Activated naive CD8-positive, alpha-beta T cell treated with anti-CD3 and anti-CD28 coated beads, Interleukin-2, amount 50 U/mL, for 24 hours (primary cell): ENCODE measurements at places on chromosomes 12 and 14.

DNA sequence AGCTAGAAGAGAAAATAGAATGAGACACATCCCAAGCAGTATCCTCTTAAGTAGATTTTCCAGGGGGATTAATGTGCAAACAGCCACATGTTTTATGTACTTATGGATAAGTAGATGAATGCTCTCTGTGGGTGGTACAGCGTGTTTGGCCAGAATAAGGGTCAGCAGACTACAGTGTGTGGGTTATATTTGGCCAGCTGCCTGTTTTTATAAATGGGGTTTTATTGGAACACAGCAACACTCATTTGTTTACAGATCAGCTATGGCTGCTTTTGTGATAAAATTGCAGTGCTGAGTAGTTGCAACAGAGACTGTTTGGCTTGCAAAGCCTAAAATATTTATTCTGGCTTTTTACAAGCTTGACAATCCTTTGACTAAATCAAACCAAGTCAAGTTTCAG lies 780.2 kb upstream of the SEL1L start:
- DNase-seq, result no peak

DNA sequence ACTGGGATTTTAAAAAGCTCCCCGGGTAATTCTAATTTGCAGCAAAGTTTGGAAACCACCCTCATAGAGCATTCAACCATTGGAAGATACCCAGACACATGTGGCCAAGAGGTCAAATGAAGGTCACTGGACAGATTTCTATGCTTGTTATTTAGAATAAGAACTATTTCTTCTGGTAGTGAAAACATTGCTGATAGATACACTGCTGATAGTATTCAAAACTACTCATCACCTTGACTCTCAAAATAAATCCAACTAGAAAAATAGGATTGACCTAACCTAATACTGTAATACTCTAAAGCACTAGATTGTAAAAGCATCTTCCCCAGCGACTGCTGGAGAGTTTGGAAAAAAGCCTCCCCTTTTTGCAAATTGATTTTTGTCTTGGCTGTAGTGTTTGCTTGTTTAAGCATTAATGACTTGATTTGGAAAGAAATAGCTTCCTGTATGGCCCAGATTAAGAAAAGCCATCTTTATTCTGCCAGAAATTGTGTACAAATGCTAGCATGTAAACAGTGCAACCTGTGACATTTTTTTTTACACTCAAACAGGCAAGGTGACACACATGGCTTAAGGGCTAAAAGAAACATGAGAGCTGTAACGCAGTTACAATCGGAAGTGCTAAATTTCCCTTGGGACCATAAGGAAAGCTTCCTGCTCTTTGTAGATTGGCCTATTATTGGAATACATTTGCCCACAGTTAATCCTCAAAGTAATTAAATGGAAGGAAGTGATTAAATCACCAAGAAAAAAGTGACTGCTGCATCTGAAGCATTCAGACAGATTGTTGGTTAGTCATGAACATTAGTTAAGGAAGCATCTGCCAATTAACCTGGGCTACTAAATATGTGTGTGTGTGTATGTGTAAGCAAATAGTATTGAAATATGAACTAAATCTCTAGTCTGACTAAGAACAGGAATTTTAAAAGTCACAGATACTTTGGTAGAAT lies 356.5 kb upstream of the ATP2B1 start:
- DNase-seq, result no peak

DNA sequence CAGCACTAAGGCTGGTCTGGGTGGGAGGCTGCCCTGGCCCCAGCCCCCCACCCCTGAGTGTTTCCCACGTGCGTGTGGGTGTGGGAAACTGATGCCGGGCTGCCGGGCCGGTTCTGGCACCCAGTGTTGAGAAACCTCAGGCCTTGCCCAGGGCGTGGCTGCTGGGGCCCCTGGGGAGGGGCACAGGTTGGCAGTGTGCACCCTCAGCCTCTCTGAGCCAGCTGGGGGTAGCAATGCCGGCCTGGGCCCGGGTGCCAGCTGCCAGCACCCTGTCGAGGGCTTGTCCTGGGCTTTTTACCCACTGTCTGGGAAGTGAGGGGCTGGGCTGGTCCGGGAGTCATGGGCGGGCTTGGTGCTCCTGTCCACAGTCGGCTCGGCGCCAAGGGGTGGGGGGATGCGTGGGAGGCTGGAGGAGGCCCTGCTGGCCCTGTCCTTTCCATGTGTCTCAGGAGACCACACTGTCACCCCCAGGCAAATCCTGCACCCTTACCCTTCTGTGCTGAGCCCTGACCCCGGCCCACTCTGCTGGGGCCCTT lies 15.7 kb downstream of the ASPG start:
- no peak for DNase-seq

GRCh38 chr14:100375266-100375962 lies 52.3 kb downstream of the SLC25A47 start:
- peak; percentile 86 for DNase-seq

DNA sequence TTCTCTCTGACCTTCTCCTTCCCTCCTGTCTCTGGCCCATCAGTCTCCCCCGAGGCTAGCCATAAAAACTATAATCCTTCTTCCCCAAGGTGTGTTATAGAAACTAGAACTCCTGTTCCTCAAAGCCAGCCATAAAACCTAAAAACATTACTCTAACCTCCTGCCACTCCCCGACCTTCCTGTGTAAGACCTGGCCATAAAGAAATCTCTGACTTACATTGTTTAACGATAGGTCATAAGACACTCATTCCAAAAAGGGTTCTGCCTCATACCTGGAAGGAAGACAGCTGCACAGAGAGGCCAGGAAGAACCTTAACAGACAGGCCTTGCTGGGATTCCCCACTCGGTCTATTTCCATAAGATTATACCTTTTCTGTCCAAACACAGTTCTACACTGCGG lies 70.9 kb upstream of the EEA1 start:
- no peak for DNase-seq

- DNase-seq, result peak; percentile 57
These were observed 1.0 kb downstream of the HIP1R start for GRCh38 chr12:122836027-122836921.

DNA sequence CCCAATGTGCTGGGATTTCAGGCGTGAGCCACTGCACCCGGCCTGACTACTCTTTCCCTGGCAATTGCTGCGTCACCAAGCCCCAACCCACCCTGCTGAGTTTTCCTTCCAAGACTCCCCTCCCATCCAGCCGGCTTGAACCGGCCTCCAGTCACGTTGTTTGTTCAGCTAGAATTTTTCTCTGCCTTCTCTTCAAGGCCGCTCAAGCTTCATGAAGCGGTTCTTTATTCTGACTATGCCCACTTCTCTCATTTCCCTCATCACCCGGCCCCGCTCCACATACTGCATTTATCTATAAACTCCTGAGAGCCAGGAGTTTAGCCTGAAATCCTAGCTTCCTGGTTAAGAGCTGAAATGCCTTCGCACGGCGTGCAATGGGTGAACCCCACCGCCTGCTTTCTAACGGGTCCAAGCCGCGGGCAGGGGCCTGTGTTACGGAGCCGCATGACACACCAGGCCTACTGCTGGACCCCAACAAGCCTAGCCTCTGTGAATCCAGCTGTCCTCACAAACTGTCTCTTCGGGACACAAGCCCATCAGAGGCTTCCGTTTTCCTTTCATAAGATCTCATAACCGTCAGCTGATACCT lies 999 bp upstream of the DCAF4 start:
- no peak for DNase-seq

GRCh38 chr12:130816097-130816496 lies 23.0 kb downstream of the STX2 start:
- no peak for DNase-seq

GRCh38 chr12:69241438-69242092 lies 2.2 kb downstream of the CPSF6 start:
- DNase-seq, result no peak

- no peak for DNase-seq
These were observed 55.9 kb downstream of the SOX5 start for GRCh38 chr12:23893611-23894010.

GRCh38 chr14:74476607-74477006 lies 16.5 kb downstream of the NPC2 start:
- no peak for DNase-seq

GRCh38 chr14:77314539-77315457 lies 5.9 kb downstream of the POMT2 start:
- no peak for DNase-seq

DNA sequence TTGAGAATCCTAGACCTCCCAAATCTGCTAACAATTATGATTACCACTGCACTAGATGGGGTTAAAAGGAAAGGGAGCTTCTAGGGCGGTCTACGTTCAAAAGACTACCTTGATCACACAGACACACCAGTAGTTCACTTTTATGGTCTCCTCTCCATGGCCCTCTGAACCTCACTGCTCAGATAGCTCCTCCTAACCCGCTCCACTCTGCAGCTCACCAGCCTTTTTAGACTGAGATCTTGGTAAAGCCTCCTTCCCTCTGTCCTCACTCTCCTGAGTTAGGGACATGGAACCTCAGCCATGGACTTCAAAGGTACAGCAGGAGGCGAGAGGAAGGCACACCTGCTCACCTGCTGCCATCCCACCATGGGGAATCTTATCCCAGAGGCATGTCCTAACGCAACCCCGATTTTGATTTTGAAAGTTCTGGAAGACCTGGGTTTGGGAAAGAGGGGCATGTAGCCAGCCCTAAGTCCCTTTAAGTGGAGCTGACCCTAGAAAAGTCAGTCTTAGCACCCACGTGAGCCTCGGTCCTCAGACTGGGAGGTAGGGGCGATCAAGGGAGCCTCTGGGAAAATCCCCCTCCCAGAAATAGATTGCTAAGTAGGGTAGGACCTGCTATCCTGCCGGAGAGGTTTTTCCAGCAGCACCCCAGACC lies 1.3 kb downstream of the ZNF219 start:
- DNase-seq, result no peak

DNA sequence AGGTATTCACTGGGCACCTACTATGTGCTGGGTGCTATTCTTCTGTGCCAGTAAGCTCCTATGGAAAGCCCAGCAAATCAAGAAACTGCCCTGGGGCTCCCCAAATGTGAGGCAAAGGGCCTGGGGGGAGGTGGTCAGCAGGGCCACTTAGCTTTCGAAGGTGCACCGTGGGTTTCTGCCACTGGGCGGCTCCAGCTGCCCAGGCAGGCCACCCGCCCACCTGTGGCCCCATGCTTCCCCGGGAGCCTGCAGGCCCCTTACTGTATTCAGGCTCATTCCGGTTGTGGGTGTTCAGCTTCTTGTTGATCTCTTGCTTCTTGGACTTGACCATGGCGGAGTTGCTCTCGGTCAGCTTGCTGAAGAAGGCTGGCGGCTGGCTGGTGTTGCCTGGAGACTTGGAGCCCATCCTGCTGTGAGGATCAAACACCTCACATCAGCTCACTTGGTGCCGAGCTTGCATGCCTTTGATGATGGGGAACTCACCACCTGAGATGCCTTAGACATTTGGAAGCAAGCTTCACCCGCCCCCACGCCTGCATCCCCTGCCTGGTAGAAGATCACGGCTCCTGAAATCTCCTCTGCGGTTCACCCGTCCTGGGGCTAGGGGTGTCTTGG lies 37.3 kb downstream of the RFLNA start:
- DNase-seq, result no peak

DNA sequence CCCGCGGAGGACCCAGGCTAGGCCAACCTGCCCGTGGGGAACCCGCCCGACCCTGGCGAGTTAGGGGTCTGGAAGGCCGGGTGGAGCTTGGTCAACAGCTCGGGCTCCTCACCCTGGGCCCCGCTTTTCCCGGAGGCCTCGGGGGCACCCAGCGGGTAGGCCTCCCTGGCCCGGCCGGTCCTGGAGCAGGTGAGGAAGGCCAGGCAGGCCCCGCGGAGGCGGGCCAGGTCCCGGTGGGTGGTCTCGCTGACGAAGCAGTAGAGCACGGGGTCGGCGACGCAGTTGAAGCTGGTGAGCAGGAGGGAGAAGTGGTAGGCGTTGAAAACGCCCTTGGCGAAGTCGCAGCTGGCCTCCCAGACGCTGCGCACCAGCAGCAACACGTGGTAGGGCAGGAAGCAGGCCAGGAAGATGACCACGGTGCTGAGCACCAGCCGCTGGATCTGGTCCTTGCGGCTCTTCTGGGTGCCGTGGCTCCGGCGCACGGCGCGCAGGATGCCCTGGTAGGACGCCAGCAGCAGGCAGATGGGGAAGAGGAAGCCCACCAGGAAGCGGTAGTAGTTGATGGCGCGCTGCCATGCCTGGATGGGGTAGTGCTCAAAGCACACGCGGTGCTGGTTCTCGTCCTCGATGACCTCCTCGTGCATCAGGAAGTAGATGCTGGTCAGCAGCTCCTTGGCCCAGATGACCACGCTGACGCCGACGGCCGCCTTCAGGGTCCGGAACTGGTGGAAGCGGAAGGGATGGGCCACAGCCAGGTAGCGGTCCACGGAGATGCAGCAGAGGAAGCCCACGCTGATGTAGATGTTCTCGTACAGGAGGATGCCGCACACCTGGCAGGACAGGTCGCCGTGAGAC lies 10.3 kb downstream of the GPR68 start:
- no peak for DNase-seq

DNA sequence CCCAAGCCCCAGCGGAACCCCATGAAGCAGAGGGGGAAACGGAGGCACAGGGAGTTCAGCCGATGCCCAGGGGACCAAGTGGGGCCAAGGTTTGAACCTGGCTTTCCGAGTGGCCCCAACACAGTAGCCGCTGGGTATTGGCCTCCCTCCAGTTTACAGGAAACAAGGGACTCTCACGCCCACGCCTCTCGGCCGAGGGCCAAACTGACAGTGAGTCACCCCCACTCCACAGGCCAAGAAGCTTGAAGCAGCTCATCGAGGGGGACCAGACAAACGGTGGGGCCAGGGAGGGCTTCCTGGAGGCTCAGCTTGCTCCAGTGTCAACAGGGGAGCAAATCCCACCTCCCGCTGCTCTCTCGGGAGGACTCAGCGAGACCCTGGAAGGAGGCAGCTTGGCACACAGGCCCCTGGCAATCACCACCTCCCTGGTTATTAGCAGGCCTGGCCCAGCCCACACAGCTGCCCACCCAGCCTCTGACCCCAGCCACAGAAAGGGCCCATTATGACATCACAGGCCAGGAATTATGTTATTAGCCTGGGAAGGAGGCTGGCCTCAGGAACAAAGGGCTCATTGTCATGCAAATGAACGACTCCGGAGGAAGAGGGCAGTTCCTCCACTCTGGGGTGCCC lies 54.6 kb downstream of the NCOR2 start:
- no peak for DNase-seq
